ENCODE measurements at places on chromosomes 7 and 10.

DNA sequence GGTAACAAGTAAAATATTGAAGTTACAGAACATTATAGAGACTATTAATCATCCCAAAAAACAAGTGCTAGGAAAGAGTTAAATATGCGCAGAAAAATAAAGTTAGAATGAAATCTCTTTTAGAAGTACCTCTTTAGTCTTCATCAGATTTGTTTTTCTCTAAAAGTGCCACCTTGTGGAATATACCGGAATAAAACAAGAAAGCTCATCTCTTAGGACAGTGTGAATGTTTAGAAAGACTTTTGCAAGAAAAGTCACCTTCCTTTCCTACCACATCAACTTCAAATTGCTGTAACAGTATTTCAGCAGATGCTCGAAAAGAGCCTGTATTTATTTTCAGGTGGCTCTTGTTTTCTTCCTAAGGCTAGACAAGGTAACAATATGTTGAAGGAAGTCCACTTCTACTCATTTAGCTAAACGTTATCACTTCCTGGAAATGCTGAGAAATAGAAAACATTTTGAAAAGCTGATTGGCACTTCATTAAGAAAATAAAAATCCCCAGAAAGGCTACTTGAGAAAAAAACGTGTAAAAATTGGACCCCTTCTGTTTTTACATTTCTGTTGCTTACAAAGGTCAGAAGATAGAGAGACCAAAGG is 19.8 kb upstream of the FAM133B start:
- DNase-seq = no peak
- no peak overlapping the region for H3K4me3 ChIP-seq
- no peaks in the 10 kb centered on the region for H3K36me3 ChIP-seq
- no peaks in the 10 kb centered on the region for H3K4me1 ChIP-seq
- no peaks in the 10 kb centered on the region for H3K27me3 ChIP-seq

GRCh38 chr7:12765431-12766100 is 78.1 kb downstream of the ARL4A start:
- H3K27me3 ChIP-seq = peaks cover 8% of the 10 kb centered on the region
- H3K4me1 ChIP-seq = no peaks in the 10 kb centered on the region
- DNase-seq = no peak
- H3K36me3 ChIP-seq = peaks cover 8% of the 10 kb centered on the region

DNA sequence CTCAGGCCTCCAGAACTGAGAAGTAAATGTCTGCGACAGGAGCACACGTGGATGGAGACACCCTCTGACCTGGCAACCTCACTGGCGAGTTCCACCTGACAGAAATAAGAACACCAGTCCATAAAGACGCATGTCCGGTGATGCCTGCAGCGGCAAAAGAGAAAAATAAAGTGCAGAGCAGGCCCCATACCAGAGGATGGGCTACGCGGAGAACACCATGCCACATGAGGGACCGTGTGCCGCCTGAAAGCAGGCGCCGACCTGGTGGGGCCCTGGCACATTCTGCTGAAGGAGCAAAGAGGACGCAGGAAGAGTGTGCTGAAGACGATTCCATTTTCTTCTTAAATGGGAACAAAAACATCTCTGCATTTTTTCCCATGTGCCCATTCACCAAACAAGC is 105.0 kb downstream of the VIPR2 start:
- H3K36me3 ChIP-seq = no peaks in the 10 kb centered on the region
- no peak overlapping the region for H3K27ac ChIP-seq
- DNase-seq = no peak

GRCh38 chr7:28889290-28889689 is 68.8 kb downstream of the TRIL start:
- no peak for DNase-seq
- peaks cover 35% of the 10 kb centered on the region for H3K27me3 ChIP-seq
- peaks cover 4% of the 10 kb centered on the region for H3K4me1 ChIP-seq
- H3K4me3 ChIP-seq = no peak overlapping the region

DNA sequence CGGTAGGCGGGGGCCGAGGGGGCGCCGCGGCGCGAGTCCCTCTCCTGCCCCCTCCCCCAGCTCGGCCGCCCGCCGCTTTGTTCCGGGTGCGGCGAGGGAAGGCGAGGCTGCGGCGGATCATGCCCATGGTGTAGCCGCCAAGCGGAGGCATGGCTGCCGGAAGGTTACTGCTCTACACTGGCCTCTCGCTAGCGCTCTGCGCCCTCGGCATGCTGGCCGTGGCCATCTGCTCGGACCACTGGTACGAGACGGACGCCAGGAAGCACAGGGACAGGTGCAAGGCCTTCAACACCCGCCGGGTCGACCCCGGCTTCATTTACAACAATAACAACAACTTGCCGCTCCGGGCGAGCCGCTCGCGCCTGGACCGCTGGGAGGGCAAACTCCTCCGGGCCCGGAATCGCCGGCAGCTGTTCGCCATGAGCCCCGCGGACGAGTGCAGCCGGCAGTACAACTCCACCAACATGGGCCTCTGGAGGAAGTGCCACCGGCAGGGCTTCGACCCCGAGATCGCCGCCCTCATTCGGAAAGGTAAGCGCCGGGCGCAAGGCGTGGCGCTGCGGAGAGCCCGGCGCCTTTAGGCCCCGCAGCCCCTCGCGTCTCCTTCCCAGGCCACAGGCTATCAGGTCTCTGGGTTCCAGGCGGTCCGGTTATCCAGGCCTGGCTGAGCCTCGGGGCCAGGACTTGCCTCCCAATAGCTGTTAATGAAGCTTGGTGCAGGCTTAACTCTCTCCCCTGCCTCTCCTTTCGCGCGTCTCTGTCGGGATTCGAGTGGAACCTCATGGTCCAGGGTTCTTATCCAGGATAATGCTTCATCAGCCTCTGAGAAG is 513 bp downstream of the TMEM178B start:
- H3K27me3 ChIP-seq = peaks cover 47% of the 10 kb centered on the region
- H3K27ac ChIP-seq = no peak overlapping the region
- no peak for DNase-seq
- peak overlapping the region; percentile 59 for H3K4me3 ChIP-seq
- peaks cover 16% of the 10 kb centered on the region for H3K4me1 ChIP-seq
- H3K36me3 ChIP-seq = peaks cover 4% of the 10 kb centered on the region

DNA sequence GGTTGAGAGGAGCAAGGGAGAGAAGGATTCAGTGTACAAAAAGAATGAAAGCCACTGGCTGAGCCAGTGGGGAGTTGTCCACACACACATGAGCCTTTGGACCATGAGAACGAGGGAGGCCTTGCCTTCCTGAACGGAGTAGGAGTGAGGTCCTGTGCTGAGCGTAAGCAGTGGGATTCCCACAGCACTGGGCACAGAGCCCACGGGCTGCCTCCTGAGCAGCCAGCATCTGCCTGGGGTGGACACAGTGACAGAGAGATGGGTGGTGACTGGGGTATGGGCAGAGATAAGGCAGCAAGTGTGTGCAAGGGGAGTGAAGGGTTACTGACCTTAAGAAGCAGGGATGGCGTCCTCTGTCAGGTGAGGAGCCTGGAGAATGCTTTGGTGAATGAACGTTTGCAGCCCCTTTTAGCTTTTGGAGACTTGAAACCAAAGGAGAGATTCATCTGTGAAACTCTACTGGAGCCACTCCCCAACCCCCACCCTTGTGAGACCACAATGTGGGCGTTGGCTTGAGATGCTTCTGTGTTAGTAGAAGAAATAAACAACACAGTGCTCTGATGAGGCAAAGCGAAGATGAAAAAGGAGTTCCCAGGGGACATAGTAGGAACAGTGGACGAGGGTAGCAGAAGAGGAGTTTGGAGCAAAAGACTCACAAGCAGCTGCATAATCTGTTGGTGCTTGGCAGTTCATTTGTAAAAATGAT is 56.5 kb downstream of the FIGNL1 start:
- peak; percentile 70 for DNase-seq

Measured in naive B cell (primary cell).